ENCODE measurements at places on chromosomes 12 and 14. TPM values are rescaled to one million over a fixed set of nuclear protein-coding genes. Genes with fewer than 3 reads are reported as not detected.

- DNase-seq = no peak
Observed at GRCh38 chr12:100069795-100070194, 72.9 kb downstream of the BLTP3B start.

DNA sequence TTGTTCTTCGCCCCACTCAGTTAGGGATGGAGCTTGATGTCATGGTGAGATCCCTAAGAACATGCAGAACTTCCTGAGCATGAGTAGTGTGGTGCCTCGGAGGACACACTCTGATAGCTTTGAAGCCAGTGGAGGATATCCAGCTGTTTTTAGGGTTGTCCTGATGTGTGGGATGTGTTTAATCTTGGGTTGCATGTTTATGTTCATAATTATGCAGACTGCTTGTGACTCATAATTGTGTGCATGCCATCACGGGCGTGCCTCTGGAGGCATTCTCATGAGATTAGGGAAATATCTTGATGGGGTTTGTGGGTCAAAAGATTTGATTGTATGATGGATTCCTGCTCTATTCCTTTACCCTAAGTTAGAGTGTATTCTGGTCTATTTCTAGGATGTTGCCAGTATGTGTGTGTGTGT, 267.4 kb upstream of the PELI2 start:
- no peak for DNase-seq

DNA sequence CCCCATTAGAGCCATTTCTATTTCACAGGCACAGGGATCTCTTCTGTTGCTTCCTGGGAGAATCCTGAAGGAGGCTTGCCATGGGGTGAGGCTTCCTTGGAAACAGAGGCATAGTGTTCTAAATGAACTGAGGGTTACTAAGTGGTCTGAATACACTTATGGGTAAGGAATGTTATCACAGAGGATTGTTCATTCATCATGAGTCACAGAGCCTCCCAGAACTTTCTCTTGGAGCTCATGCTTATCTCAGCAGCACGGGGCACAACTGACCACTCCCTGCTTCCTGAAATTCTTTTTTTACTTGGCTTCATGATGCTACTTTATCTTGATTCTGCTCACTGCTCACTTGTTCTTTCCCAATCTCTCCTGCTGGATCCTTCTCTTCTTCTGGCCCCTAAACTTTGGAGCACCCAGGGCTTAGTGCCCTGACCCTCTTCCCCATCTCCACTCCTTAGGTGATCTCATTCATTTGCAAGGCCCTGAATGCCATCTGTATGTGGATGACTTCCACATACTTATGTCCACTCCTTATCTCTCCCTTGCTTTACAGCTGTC, 57.9 kb downstream of the ANO6 start:
- DNase-seq = peak; percentile 93

Gene OR6C2
- total RNA-seq = not detected

Gene PAPLN
- total RNA-seq = 1.2 TPM

- no peak for DNase-seq
Observed at GRCh38 chr14:71952381-71953363, 20.4 kb downstream of the RGS6 start.

DNA sequence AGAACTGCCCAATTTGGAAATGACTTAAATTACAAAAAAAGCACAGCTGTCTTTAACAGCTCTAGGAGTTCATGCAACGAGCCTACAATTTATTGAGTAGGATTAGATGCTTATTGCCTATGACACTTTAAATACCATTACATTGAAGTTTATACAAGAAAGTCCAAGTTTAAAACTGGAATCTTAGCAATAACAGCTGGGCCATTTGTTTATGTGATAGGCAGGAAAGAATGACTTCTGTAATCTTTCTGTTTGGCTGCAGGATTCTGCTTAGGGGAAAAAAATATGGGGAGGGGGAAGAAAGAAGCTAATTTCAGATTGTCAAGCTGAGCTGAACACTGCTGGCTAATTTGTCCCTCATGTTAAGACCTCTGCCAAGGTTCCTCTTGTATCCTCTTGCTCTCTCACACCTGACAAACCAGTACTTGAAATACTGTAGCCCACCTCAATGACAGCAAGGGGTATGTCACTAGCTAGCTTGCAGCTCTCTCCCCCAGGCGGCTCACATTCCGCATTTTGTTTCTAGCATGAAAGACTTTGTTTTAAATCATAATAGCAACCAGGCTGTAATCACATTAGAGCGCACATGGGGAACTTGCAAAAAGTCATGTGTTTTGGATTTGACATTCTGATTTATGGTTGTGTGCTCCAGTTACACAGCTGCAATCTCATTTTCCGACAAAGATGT, 384.8 kb downstream of the BMP4 start:
- no peak for DNase-seq

- DNase-seq = no peak
Observed at GRCh38 chr14:81113176-81113575, 107.6 kb downstream of the GTF2A1 start.

Gene PRB2
- not detected for total RNA-seq

Gene CLEC9A
- not detected for total RNA-seq

DNA sequence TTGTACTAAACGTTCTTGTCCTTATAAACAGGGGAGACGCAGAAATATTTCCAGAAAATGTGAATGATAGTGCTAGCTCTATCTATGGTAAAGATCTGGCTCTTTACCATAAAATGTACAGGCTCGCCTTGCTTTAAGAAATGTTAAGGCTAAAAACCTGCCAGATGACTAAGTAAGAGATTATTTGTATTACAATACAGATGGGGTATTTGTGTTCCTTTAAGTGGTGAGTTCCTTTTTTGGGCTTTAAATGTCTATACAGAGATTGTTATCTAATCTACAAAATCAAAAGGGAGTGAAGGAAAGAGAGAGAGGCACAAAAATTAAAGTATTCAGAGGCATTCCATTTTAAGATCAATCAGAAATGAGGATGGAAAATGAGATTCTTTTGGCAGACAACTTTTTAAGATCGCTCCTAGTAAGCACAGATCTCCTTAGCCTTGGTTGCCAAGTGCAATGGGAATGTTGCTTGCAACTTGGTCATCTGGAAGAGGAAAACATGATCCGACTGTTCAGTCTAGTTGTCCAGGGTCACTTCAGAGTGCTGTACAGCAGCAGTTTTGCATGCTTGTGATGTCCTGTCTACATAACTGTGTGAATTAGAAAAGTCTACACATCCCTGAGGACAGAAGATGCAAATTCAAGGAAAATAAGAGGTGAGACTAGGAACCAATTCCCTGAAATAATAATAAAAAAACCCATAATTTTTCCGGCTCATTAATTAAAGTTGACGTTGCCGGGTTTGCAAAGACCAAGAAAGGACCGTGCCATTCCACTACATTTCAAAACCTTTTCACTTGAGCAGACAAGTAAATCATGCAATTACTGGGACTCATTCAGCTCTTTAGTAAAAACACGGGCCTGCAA, 380.8 kb downstream of the EGLN3 start:
- no peak for DNase-seq

DNA sequence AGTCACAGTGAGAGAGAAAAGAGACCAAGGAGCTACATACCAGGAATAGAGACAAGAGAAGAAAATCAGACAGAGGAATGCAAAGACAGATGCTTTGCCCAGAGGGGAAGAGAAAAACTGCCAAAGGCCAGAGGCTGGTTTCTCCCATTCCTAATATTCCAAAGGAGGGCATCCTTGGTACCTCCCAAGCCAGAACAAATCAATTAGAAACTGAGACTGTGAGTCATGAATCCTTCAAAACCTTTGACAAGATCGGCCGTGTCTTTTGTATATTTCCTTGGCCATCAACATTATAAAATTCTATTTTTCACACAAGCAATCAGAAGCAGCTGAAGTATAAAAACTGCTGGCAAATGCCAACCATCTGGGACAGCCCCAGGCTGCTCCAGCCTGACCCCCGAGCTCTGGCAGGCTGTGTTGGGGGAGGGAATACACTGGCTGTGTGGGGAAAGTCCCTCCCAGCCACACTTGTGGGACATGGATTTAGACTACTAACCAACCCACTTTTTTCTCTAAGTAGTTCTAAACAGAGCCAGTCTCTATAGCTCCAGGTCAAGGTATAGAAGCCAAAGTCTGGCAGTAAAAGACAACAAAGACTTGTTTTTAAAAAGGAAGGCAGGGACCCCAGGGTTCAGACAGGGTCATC, 13.7 kb downstream of the POMT2 start:
- no peak for DNase-seq

- DNase-seq = no peak
Observed at GRCh38 chr12:14647028-14647750, 49.2 kb downstream of the GUCY2C start.

Gene LPAR5
- total RNA-seq = 0.04 TPM

DNA sequence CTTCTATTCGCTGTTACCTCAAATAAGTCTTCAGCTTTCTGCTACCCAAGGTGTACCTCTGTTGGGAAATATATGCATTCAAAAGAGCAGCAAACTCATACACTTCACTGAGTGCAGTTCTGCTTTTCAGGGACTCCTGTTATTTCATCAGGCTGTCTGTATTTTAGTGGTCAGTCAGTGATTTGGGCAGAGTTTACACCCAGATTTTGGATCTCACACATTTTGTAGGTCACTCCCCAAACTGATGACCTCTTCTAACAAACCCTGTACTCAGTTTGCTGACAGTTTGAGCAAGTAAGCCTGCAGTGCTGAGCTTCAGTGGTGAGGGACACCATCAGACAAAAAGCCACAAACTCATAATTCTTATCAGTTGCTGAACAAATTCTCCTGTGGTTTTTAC, 8.2 kb upstream of the WASHC4 start:
- DNase-seq = no peak

DNA sequence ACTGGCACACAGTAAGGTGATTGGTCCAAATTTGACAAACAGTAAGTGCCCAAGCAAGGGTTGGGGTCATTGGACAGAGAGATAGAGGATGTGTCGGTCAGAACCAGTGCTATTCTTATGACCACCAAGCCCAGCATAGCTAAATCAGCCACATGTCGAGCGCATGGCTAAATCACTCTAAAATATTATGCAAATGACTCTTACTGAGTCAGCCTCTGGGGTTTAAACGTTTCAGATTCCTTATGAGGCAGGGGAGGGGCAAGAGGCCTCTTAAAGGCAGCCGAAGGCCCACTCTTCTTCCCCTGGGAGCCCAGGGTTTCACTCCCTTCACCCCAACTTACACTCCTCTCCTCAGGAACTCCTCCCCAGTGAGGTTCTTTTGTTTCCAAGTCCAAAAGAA, 603 bp upstream of the ENDOU start:
- DNase-seq = no peak

- no peak for DNase-seq
Observed at GRCh38 chr12:54304187-54304810, 3.5 kb upstream of the NFE2 start.

Gene LRR1
- total RNA-seq = 36.1 TPM

Gene PPFIBP1
- total RNA-seq = 179 TPM

DNA sequence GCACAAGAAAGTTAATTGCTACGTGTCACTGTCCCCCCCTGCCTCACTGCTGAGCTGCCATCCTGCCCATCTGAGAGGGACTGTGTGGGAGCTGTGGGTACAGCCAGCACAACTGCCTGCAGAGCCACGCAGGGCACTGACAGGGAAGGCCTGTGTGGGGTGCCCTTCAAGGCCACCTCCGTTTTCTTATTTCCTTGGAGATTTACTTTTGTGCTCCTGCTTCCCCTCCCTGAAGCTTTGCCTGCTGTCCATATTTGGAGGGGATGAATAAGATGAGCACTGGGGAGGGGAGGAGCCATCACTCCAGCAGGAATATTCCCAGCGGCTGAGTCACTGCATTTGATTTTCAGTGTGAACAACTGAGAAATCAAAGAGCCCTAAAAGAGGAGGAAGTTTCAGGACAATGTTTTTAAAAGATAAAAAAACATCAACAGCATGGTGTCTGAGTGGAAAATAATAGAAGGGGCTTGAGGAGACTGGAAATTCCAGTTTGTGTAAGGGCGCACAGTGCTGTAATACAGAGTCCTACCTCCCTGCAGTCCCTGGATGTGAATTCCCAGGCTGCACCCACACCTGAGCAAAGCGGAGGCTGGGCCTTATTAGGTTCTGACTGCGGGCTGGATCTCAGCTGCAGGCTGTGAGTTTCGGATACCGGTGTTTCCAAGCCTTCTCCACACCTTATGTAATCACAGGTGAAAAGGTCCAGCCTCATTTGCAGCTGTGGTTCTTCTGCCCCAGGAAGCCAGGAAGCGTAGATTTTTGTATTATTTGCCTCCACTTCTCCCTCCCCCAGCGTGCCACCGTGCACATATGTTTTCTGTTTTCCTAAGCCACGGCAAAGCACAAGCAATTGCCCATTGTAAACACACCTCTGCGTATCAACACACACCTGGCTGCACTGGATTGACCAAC, 192.6 kb upstream of the BCL2L14 start:
- DNase-seq = no peak

Gene TMEM253
- not detected for total RNA-seq

Gene KRT71
- total RNA-seq = not detected

DNA sequence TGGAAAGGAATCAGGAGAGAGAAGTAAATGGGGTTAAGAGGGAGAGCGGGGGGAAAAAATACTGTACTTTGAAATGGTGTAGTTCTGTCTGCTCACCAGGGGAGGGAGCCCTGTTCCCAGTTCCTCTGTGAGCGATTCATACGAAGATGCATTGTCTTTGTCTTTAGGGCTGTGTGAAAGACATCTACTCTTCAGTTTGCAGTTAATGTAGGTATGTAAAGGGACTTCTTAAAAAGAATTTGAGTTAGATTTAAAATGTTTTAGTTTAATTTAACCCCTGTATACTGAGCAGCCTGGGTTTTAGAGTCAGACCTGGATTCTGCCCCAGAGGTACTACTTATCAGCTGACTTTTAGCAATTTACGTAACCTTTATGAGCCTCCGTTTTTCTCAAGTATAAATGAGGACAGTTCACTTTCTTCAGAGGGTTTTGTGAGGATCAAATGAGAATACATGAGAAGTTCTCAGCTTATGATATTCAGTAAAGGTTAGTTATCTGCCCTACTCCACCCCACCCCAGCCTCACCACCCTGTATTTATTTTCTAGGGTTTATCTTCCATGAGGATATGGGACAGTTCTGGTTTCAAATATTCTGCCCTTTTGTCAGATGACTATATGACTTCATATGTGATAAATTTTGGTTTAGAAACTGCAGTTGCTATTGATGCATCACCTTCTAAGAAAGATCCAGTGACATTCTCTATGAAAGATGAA, 82.5 kb upstream of the EVL start:
- DNase-seq = no peak

Gene CFAP54
- total RNA-seq = 26.2 TPM

GRCh38 chr14:97331058-97331457, 533.9 kb downstream of the VRK1 start:
- no peak for DNase-seq

- DNase-seq = no peak
Observed at GRCh38 chr14:35419429-35419841, 14.9 kb upstream of the NFKBIA start.

Gene CRACR2A
- 19.5 TPM for total RNA-seq

Gene PLCZ1
- not detected for total RNA-seq

- no peak for DNase-seq
Observed at GRCh38 chr14:56154321-56154720, 36.1 kb downstream of the PELI2 start.

- no peak for DNase-seq
Observed at GRCh38 chr12:78241446-78241845, 410.8 kb downstream of the NAV3 start.
